ENCODE measurements at places on chromosomes 1 and 21.

- no peak for DNase-seq
These were observed 4.2 kb downstream of the STXBP3 start for GRCh38 chr1:108750476-108751181.

GRCh38 chr1:197302775-197303174 lies 34.7 kb downstream of the CRB1 start:
- DNase-seq, result no peak

DNA sequence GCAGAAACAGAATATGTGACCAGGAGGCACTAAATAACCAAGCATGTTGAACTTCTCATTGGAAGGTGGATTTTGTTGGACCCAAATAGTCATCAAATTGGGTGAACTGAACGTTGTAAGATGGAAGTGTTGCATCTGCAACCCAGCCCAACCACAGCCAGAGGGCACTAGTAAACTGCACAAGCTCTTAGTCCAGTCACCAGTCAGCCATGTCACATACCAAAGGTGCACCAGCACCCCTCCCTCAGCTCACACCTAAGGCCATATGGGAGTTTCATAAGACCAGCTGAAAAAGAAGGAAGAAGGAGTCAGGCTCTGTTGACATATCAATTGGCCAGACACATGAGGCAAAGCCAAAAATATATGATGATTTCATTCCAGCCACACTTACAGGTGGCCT lies 481.7 kb upstream of the NR5A2 start:
- DNase-seq, result no peak

- no peak for DNase-seq
These were observed 34.3 kb downstream of the TNFSF18 start for GRCh38 chr1:173016419-173016818.

DNA sequence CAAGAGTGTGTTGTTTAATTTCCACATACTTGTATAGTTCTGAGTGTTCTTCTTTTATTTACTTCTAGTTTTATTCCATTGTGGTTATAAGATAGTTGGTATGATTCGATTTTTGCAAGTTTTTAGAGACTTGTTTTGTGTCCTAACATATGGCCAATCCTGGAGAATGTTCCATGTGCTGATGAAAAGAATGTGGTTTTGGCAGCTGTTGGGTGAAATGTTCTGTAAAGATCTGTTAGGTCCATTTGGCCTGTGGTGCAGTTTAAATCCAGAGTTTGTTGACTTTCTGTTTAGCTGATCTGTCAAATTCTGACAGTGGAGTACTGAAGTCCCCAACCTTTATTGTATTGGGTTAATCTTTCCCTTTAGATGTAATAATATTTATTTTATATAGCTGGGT lies 19.5 kb upstream of the TIPRL start:
- no peak for DNase-seq

GRCh38 chr1:21307210-21307609 lies 16.9 kb upstream of the ECE1 start:
- DNase-seq, result no peak

DNA sequence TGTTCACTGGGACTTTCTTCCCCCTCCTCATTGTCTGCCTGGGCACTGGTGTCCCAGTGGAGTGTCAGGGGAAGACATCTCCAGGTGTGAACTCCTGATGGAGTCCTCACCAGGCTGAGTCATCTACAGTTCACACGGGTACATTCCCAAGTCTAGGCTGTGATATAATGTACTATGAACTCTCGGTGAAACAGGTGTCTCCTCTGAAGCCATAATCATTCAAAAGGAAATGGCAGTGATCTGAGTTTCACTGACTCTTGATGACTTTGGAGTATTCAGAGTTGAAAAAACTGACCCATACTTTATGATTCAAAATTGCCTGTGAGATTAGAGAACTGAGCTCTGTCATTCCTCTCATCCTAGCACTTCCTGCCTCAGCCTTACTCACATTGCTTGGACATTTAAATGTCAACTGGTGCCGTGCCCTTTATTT lies 9.1 kb downstream of the LAMC2 start:
- no peak for DNase-seq

DNA sequence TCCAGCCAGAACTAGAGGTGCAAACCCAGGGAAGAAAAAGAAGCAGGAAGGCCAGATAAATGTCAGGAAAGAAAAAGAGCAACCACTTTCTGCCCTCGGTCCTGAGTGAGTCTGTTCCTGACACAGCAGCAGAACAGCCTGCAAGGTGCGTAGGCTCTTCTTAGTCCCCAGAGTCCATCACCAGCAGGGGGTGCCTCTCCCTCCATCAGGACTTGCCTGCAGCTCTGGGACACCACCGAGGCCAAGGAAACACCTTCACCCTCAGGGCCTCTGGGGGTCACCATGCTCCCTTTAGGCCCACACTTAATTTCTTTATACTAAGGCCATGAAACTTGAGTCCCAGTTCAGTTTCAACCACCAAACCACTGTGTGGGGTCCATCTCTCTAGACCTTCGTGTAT lies 43.7 kb upstream of the NFASC start:
- peak; percentile 57 for DNase-seq

- no peak for DNase-seq
These were observed 73.3 kb downstream of the CD34 start for GRCh38 chr1:207837673-207838072.

DNA sequence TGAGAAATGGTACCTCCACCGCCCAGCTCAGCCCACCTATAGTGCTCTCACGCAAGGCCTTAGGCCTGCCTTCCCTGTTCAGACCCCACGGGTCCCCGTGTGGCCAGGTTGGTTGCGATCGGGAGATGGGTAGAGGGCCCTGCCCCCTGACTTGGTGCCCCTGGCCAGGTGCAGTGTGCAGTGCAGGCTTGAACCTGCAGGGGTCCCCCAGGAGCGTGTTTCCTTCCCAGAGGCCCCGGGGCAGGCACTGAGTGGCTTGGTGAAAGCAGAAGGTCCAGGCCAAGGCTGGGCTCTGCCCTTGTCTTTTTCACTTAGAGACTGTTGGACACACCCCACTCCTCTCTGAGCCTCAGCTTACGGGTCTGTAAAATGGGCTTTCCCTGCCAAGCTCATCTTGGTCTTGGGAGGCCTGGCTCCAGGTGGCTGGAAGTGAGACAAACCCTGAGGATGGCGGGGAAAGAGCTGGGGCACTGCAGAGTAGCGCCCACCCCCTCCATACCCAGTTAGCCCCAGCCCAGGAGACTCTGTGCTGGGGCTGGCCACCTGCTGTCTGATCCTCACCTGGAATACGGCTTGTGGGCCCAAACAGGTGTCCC lies 9.3 kb upstream of the HES5 start:
- no peak for DNase-seq

DNA sequence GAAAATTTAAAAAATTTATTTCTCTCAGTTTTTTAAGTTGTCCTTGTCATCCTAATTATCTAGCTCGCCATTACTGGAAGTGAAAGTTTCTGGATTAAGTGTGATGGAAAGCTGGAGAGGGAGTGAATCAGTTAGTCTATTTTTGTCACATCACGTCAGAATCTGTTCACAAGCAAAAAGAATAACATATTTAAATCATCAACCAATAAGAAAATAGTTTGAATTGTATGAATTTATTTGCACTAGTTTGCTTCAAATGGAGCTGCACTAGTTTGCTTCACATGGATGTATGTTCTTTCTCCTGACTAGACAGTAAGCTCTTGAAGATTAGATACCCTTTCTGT lies 22.8 kb downstream of the PHC2 start:
- no peak for DNase-seq

GRCh38 chr1:235597867-235598553 lies 51.6 kb downstream of the GNG4 start:
- DNase-seq, result no peak

- no peak for DNase-seq
These were observed 281.3 kb downstream of the VAV3 start for GRCh38 chr1:107683683-107684082.

DNA sequence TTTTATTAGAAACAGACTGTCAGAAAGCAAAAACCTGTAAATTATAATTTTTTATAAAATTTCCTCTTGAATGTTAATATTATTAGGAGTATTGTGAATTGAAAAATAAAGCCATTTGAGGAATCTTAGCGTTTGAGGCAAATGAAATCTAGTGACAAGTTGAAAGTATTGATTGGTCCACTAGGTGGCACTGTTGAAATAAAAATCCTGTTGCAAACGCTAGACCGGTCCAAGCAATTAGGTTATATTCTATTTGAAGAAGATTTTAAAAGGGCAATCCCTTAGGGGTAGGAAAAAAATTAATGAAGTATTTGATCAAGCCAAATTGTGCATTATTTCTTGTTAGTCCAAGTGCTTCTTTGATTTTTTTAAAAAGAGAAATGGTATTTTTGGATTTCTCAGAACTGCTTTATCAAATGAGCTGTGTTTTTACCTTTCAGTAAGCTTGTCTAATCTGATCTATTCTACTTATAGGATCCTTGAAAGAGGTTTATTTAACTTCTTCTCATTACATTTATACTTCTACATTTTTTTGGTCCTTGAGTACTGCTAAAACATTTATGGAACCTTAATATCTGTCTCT lies 57.7 kb downstream of the ATG4C start:
- DNase-seq, result peak; percentile 50

GRCh38 chr1:241767737-241768136 lies 80.3 kb upstream of the EXO1 start:
- DNase-seq, result no peak

DNA sequence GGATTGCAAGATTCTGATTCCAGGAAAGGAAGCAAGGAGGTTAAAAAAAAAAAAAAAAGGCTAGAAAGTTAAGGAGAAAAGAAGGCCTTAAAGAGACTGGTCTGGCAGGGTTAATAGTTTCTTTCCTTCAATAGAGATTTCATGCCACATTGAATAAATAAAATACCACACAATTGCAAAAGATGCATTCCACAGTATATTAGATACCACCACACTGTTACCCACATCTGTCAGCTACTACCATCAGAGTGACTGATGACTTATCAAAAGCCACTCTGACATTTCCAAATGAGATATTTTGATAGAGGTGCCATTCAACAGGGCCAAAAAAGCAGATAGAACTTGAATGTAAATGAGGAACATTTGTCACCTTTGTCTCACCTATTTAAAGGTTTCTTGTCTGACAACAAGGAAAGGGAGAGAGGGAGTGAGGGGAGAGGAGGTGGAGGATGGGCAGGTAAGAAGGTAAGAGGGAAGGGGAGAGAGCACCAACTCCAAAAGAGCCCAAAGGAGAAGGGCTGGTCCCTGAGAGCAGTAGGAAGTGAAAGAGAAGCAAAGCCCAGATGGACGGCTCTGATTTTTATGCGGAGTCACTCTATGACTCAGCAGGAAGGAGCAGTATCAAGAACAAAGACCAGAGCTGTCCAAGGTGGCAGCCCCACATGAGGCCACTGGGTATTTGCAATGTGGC lies 38.3 kb downstream of the LRRN2 start:
- DNase-seq, result peak; percentile 70

- no peak for DNase-seq
These were observed 75.2 kb downstream of the RERE start for GRCh38 chr1:8742022-8742924.

- DNase-seq, result no peak
These were observed 39.1 kb downstream of the UBIAD1 start for GRCh38 chr1:11311816-11312755.

GRCh38 chr1:25973610-25974321 lies 24.1 kb downstream of the PAFAH2 start:
- DNase-seq, result no peak

DNA sequence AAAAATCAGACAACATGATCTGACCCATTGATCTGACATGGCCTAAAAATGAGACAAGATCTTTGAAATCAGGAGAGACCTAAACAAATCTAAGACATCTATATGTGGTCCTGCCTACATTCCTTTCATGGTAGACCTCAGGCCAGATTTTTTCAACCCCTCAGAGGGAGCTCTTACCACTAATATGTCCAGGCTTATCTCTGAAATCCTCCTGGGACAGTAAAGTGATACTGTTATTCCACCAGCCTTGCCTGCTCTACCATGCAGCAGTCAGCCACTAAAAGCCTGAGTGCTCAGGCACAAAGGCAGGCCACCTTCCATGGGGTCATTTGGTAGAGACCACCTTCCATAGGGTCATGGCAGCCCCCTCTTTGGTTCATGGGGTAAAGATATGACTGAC lies 126.9 kb downstream of the TBX15 start:
- no peak for DNase-seq

- DNase-seq, result no peak
These were observed 102.3 kb downstream of the LACTBL1 start for GRCh38 chr1:22870201-22870871.

- no peak for DNase-seq
These were observed 42.4 kb downstream of the TRIM11 start for GRCh38 chr1:228364068-228364705.

GRCh38 chr1:109990302-109990653 lies 5.7 kb downstream of the AHCYL1 start:
- DNase-seq, result no peak

GRCh38 chr1:28509705-28510272 lies 3.9 kb downstream of the RCC1 start:
- no peak for DNase-seq

DNA sequence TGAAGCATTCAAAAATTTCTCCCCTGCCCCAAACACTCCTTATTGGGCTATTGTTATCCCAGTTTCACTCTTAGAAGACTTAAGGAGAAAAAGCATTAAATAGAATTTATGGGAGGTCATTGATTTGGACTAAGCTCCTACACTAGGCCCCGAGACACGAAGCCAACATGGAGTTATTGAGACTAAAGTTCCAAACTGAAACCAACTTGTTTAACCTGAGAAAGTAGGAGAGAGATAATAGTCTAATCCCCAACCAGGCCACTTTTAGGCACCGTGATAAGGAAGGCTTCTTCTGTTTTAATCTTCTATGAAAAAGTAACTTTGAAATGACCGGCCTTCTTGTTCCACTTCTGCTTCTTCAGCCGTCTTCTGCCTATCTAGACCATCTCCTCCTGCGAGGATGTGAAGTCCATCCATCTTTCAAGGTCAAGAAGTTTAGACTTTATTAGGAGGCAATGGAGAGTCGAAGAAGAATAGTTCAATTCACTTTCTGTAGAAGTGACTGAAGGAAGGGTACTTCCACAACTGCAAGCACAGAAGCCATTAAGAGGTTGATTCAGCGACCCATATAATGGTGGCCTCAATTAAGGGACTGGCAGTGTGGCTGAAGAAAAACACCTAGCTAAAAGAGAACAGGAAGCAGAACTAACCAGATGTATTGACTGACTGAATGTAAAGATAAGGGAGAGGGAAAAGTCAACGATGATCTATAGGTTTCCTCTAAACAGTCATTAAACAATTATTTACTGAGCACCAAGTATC lies 428.8 kb downstream of the SMYD3 start:
- no peak for DNase-seq

DNA sequence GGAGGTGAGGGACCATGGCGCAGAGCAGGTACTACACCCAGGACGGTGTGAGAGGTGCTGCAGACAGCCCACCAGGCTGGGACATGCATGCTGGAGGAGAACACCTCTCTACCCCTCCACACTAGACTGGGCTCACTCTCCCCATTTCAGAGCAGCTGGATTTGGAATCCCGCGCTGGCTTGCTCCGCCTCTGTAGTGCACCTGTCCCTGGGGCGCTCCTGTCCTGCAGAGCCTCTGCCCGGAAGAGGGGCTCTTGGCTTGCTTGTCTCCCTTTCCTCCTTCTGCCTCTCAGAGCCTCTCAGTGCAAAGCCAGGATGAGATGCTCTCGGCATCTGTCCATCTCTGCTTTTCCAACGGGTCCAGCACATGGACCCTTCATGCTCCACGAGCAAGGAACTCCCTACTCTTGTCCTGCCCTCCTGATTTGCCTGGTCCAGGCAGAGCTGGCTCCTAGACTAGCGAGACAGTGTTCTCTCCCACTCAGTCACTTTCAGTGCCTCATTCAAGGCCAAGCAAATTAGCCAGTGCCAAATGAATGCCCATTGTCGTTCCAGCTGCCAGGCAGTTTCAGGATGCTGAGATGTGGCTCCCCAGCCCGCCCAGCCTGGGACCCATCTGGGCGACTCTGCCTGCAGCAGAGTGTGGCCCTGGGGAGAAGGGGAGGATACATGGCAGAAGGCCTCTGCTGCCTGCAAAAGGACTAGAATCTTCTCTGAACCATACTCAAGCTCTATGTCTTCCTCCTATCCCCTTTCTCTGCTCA lies 33.7 kb downstream of the CDCA8 start:
- DNase-seq, result no peak
